ENCODE measurements at places on chromosomes 12 and 14.

- no peak for DNase-seq
Measured at GRCh38 chr12:1054117-1054870, 63.3 kb downstream of the ERC1 start.

- no peak for DNase-seq
Measured at GRCh38 chr14:106790189-106791036, 1264.0 kb downstream of the TMEM121 start.

DNA sequence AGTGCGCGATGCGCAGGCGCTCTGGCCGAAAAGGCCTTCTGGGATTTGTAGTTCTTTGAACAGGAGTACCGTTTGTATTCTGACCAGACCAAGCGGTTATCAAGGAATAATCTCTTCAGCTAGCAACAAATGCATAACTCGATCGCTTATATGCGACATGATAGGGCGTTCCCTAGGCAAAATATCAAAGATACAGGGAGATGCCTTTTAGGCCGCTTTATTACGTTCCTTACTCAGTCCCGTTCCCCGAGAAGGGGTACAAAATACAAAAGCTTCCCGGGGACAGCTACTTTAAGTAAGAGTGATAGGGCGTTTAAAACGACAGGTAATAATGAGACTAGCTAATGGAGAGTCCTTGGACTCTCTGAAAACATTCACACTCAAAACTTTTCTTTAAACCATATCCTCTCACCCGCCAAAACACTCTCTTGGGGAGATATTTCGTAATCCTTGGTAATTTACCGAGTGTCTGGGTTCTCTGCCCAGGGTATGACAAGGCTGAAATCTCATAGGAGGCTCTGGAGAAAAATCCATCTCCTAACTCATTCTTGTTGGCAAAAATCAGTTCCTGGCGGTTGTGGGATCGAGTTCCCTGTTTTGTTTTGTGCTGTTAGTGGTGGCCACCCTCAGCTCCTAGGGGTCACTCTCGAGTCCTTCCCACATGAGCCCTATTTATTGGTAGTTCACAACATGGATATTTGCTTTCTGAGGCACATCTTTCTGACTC lies 412 bp upstream of the SNW1 start:
- DNase-seq, result peak; percentile 77

GRCh38 chr14:30162066-30162465 lies 234.4 kb upstream of the PRKD1 start:
- no peak for DNase-seq

DNA sequence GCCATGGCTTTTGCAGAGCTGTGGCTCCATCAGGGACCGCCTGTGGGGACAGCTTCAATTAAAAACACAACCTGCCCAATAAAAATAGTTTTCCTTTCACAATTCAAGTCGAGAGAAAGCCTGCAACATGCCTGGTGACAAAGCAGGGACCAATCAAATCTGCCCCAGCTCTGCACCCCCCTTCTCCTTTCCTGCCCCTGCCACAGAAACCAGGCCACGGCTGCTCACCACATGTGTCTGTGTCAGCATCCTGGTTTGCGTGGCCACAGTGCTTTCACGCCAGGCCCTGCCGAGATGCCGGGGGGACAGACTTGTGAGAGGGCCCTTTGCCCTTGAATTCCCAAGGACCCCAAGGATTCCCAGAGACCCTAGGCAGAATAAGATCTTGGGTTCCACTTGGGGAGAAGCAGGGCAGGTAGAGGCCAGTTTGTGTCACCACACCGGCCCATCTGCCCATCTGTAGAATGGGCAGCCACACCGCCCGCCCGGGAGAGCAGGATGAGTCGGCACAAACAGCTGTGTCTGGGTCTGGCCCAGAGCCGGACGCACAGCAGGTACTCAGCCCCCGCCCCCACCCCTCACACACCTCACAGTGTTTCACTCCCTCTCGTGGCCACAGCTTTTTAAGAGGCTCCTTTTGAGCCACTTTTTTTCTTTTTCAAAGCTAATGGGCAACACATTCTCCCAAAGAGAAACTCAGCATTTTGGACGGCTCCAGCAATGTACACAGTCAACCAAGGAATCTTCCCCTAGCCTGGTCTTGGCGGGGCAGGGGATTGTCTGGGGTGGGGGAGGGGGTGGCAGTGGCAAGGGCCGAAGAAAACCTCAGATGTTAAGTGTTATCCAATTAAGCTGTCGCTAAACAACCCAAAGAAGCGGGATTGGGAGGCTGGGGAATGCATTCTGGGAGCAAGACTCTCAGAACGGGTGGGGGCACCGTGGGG lies 41.5 kb downstream of the BCL11B start:
- no peak for DNase-seq

DNA sequence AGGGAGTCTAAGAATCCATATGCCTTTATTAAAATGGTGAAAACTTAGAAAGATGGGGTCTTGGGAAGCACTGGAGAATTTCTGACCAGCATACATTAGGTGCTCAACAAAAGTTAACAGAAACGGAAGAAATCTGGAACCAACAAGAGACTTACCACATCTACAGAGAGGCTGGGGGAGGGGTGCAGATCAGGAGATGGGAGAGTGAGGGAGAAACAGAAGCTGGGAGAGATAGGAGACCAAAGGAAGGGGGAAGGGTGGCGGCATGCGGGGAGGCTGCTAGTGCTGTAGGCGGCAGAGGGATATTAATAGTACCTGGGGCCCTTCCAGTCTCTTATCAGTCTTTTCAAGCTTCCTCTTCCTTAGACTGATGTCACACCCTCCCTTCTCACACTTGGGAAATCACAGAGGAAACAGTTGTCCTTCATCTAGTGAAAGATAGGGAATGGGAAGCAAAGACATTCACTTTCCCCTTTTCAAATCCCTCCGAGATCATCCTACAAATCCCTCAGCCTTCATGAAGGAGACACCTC lies 18.1 kb downstream of the ZBTB39 start:
- no peak for DNase-seq

- DNase-seq, result no peak
Measured at GRCh38 chr12:117501076-117501869, 139.8 kb upstream of the NOS1 start.

- DNase-seq, result peak; percentile 55
Measured at GRCh38 chr12:127485528-127485927, 781.4 kb upstream of the TMEM132C start.

GRCh38 chr12:111643427-111643826 lies 42.3 kb downstream of the BRAP start:
- no peak for DNase-seq

DNA sequence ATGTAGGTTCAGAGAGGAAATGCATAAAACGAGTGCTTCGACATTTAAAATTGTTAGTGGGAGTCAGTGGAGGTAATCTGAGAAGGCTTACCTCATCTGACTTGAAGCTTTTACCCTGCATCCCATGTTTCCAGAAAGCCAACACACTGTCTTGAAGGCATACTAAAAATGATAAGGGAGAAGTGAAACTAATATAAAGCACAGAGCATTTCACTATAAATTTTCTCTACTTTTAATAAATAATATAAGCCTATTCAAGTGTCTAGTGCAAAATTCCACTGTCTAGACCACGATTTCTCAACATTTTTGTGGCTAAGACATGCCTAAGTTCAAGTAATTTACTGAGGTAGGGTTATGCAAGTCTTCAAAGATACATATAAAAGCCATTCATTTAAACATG lies 29.1 kb upstream of the CDKL1 start:
- peak; percentile 65 for DNase-seq

DNA sequence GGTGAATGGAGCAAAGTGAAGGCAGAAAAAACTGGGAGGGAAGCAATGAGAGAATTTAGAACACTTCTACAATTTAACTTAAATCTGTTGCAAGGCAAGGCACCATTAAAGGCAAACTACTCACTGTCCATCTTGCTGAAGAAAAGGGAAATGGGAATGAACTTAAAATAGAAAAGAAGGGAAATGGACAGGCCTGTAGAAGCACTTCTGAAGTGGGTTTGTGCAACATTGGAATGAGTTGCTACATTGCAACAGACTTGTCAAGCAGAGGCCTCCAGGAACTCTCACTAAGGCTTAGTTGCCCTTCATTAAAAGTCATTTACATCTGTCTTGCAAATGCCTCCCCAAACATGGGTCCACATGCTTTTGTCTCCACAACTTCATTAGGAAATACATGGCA lies 13.7 kb upstream of the OR10AD1 start:
- DNase-seq, result no peak

- peak; percentile 78 for DNase-seq
Measured at GRCh38 chr12:25692115-25693035, 139.3 kb upstream of the LMNTD1 start.

DNA sequence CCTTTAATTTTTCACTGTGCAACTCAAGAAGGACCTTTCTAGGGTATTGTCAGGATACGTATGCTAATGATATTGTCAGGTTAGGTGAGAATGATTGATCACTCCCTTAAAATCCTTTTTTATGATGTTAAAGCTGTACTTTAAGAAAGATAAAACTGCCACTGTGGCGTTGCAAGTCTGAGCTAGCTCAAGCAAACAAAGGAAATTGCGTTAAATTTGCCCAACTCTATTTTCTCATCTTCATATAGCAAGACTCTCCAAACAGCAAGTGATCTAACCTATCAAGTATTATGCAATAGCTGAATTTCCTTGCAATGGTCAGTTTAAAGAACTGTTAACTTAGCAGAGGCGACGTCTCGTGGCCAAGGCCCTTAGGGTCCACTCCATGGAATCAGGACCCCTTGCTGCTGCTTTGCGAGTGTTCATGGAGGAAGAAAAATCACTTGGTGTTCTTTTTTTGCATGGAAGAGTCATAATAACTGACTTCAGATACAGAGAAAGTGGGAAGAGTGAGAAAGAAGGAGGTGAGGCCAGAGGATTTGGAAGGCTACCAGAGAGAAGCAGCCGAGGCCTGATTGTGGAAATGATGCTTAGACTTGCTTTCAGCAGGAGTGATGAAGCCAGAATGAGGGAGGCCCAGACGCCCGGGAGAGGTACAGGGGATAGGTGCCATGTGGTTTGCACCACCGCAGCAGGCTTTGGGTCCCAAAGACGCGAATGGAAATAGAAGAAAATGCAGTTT lies 2.5 kb downstream of the TRAF3 start:
- DNase-seq, result no peak

- DNase-seq, result no peak
Measured at GRCh38 chr12:6605421-6606330, 1.5 kb downstream of the CHD4 start.

GRCh38 chr12:72349491-72349890 lies 77.3 kb downstream of the TRHDE start:
- DNase-seq, result no peak

DNA sequence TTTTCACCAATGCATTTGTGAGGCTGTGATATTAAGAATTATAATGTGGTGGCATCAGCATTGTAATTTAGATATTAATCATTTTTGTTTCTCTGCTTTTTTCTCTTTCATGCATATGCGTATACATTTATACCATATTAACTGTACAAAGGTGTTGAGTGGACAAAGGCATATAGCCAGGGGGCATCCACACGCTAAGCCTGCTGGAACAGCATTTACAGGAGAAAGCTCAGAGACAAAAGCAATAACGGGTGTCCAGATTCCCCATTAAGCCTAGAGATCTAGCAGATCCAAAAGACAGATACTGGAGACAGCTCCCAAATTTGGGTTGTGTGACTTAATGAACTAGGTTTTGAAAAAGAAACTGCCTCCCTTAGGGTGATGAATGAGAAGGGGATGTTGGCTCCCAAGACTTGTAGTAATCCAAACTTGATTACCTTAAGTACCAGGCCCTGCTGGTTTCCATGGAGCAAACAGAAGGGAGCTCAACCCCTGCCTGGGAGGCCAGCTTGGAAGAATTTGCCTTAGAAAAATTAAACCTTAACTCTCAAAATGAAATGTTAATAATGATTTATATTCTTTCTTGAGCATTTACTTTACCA lies 181.9 kb downstream of the SLC6A15 start:
- DNase-seq, result no peak

DNA sequence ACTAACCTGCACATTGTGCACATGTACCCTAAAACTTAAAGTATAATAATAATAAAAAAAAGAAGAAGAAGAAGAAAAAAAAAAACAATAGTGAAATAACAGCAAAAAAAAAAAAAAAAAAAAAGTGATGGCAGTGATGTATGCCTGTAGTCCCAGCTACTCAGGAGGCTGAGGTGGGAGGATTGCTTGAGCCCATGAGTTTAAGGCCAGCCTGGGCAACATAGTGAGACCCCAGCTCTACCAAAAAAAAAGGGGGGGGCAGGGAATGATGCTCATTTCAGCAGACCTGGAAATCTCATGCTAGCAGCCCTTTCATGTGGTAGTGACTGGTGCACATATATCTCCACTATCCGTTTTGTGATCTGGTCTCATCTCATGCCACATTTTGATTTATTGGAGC lies 20.8 kb downstream of the TRAFD1 start:
- no peak for DNase-seq

GRCh38 chr12:67357376-67358125 lies 88.4 kb downstream of the CAND1 start:
- DNase-seq, result no peak

DNA sequence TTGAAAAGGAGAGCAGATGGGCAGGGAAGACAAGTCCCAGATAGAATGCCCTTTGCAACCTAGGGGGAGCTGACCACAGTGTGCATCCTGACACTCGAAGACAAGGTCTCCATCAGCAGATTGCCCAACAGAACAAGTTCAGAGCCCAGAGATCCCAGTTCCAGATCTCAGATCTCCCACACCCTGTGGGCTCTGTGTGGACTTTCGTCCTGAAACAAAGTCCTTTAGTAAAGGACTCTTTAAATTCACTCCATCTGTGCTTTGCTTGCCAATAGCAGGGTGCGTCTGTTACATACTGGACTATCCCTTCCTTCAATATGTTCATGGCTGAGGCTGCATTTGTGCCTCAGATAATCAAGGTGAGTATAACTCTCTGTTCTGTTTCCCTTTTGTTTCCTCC lies 8.7 kb upstream of the C1RL start:
- no peak for DNase-seq

All from fibroblast of skin of left biceps (primary cell).